GM13976 (cell line): ENCODE measurements at places on chromosomes 4 and X.

GRCh38 chr4:102860611-102861324 is 8.0 kb upstream of the CISD2 start:
- DNase-seq, result no peak

DNA sequence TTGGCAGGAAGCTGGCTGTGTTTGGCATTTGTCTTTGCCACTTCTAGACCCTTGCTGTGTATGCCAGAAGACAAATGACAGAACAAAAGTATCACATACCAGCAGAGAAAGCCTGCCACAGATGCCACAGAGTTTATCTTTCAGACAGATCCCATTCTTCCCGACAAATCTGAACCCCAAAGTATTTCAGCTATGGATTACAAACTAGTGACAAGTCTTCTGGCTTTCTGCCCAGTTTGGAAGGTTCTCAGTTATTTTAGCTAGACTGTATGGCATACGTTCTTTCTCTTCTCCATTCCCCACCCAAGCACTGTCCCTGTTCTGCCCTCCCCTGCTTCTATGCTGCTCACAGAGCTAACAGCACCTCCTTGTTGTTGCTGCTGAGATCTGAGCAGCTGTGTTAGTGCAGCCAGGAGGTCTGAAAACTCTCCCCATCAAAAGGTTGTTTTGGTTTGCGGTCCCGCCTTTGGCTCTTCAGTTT is 236.7 kb downstream of the FRAS1 start:
- no peak for DNase-seq

DNA sequence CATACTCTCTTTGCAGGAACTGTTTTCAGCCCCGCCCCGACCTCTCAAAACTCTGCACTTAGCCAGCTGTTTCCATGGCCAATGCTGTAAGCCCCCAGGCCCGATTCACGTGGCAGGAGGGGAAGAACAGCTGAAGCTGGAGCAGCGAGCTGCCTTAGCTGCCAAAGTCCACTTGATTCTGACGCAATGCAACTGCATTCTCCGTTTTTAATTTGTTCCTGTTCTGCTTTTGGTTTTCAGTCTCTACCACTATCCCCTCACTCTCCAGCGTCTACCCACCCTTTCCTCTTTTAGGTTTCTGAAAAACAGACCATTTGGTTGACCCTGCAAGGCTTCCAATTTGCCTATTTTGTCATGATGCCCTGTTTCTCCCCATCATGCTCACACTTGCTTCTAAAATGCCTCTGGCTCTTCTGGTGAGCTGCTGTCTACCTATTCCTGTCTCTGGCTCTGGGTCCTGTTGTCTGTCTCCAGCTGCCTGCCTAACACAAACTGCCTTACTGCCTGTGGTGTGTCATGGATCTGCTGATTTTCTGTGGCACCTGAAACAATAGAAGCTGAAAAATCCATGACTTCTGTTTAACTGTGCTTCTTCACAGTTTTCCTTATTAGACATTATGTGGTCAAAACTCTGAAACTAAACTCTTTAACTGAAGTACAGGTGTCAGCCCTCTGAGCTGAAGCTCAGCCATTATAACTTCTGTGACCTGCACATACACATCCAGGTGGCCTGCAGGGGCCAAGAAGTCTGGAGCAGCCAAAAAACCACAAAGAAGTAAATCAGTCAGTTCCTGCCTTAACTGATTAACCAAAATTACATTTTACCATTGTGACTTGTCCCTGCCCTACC is 160.5 kb upstream of the AGTR2 start:
- DNase-seq, result peak; percentile 4

DNA sequence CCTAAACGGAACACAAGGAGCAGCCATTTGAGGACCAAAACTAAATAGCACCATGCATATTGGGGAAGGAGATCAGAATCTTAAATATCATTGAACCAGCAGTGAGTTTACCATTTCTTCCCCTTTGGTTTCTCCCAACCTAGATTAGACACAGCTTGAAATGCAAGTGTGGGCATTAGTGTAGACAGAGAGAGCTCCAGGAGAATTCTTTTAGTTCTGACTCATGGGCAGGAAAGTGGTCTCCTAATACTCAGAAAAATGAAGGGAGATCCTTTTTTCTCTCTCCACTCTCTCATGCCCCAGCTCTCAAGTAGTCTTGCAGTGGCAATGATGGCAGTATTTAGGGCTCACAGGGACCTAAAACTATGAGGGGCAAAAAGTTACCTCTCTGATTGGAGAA is 567.9 kb downstream of the INPP4B start:
- no peak for DNase-seq

DNA sequence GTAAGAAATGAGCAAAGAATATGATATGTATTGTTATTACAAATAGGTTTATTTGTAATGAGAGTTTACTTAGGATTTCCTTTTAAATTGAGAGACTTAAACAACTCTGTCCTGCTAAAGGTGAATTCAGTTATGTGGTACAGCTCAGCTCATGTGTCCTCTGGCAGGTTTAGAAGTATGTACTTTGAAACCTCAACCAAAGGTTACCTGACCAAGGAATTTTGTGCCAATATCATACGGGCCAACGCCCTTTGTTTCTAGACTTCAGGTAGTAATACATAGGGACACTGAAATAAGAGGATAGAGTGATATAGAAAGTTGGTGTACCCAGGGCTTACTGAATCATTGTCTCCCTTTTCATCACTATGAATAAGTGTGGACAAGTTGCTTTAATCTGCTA is 25.7 kb downstream of the SLAIN2 start:
- DNase-seq, result no peak

GRCh38 chr4:185712350-185713024 is 99.5 kb downstream of the SORBS2 start:
- no peak for DNase-seq

DNA sequence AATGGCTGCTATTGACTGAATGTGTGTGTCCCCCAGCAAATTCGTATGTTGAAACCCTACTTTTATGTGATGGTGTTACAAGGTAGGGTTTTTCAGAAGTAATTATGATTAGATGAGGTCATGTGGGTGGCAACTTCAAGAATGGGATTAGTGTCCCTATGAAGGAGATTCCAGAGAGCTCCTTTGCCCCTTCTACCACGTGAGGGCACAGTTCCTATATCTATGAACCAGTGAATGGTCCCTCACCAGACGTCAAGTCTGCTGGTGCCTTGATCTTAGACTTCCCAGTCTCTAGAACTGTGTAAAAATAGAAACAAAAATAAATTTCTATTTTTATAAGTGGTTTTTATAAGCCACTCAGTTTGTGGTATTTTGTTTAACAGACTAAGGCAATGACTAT is 1137.6 kb upstream of the IGFBP7 start:
- DNase-seq, result no peak

DNA sequence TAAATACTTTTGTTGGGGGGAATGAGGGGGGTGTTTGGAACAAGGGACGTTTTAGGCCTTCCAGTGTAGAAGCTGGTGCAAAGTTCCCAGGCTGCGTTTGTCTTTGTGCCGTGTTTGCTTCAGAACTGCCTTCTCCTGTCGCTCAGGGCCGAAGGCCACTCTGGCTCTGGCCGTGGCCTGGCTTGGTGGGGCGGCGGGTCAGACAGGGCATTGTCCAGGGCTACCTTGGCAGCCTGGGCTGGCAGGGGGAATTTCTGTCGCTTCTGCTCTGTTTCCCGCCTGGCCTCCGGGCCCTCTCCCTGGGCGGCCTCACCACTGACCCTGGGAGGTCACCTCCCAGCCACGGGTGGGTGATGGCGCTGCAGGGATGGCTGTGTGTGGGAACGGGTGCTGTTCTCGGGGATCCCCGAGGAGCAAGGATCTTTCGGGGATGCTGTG is 140.0 kb downstream of the COL4A6 start:
- peak; percentile 1 for DNase-seq

- no peak for DNase-seq
Measured at GRCh38 chrX:12919051-12919450, 12.6 kb downstream of the TLR8 start.

GRCh38 chr4:33188733-33189132 is 2468.6 kb downstream of the PCDH7 start:
- DNase-seq, result no peak

GRCh38 chr4:129916991-129917390 is 821.0 kb downstream of the C4orf33 start:
- DNase-seq, result no peak

DNA sequence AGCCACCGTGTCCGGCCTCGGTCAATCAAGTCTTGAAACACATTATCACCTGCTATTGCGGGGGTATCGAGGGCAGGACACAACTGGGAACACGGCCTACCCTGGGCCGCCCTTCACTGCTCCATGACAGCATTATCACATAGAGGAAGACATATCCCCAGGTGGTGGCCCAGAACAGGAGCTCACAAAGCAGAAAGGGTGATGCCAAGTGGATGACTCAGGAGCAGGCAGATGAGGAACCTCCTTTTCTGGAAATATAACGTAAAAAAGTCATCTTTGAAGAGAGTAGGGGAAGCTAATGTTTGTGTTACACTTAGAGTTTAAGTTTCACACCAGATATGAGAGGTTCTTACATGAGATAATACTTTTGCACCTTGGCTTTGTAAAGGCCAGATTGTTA is 5.3 kb upstream of the SUPT20HL1 start:
- no peak for DNase-seq

DNA sequence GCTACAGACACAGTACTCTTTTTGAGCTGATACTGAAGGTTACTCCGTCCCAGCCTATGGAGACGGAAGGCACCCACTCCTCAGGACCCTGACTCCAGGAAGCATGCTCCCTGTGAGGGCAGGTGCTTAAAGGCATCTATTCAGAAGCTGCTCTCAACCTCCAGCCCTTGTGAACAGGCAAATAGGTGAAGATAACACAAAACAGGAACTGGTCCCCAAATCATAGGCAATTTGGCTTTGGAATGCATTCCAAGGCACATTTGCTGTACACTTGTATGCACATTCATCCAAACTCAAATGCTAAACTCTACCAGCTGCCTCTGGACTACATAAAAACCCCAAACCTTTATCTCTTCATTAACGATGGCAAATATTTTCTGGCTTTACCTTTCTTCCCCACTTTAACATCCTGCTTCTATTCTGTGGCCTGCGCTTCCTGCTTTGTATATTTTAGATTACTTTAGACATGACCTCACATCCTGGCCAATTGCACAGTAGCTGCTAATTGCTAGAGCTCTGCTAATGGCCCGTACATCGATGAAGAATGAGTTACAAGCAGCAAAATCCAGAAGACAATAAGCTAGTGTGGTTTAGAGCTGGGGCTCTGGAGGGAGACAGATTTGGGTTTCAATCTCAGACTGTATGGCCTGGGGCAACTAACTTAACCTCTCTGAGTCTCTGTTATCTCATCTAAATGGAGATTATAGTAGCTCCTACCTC is 3.2 kb downstream of the SEL1L3 start:
- peak; percentile 54 for DNase-seq

DNA sequence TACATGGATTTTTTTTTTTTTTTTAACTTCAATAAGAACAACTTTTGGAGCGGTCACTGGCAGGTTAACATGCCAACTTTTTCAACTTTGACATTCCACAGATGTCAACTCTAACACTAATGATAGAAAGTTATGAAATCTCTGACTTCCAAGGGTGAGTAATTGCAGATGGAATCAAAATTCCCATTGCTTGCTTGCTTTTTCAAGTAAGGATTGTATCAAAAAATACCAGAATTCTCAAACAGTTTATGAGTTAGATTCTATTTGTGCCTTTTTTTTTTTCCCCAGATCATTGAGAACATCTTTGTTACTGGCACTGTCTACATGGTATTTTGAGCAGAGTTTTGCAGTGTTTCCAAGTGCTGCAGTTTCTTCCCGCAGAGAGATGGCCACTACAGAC is 50.3 kb upstream of the OTUD4 start:
- no peak for DNase-seq

DNA sequence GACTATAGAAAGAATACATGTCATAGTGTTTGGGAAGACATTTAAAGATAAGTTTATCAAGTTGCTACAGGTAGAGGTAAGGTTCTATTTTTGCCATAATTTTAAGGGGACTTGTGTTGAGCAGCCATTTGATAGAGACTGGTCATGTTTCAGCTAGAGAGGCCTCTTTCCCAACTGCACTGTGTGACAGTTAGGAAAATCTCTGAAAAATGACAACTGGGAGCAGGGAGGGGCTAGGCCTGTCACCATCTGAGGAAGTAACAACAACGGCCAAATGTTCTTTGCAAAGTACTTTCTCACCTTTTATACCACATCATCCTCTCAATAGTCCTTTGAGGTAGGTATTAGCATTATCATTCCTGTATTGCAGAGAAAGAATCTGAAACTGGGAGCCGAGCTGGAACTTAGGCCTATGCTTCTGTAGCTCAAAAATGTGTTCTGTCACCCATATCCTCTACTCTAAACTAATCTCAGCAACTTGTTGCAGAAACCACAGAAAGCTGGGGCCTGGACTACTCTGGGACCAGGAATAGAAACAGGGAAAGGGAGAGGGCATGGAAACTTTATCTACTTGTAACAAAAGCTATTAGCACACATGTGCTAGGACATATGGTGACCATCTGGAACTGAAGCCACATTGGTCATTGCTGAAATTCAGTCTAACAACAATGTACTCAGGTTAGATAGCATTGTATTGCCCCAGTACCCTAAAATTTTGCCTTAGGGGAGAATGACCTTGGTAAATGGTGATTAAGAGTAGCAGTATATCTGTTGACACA is 198.9 kb downstream of the MID1IP1 start:
- DNase-seq, result no peak

- DNase-seq, result peak; percentile 88
Measured at GRCh38 chr4:8267077-8267476, 2.5 kb upstream of the HTRA3 start.

- DNase-seq, result no peak
Measured at GRCh38 chr4:112859456-112860184, 189.8 kb upstream of the ANK2 start.

DNA sequence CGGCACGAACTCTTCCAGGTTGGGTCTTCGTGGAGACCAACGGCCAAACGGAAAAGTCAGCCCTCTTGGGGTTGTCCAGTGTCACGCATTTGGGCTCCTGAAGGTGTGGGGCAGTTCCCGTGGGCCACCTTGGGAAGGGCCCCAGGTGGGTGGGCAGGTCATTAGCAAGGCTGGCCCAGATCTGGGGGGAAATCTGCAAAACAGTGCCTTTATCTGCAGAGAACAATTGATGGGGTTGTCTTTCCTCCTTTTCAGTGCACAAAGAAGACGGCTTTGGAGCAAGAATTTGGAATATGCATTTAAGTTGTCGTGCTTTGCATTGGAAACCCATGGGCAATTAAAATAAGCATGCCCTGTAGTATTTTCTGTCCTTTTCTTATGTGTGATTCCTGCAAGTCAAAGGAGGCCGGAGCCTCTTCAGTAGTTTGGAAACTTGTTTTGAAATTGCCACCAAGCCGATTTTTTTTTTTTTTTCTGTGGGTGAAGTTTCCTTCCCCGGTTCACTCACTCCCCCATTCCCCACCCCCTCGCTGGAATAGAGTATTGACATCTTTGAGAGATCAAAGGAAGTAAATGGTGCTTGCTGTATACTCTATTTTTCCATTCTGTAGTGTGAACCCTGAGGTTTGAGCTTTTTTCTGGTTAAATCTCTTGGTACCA is 9.8 kb downstream of the ZIC3 start:
- DNase-seq, result no peak
